HuH-7.5 (cell line): ENCODE measurements at places on chromosomes 7 and 10.

- no peak for DNase-seq
These were observed 9.9 kb upstream of the CALML5 start for GRCh38 chr10:5509236-5509635.

- DNase-seq, result no peak
These were observed 187.7 kb downstream of the PTPN20 start for GRCh38 chr10:47098964-47099363.

GRCh38 chr10:71440506-71441035 is 43.9 kb downstream of the CDH23 start:
- no peak for DNase-seq

GRCh38 chr7:80665526-80665925 is 27.1 kb downstream of the CD36 start:
- no peak for DNase-seq

DNA sequence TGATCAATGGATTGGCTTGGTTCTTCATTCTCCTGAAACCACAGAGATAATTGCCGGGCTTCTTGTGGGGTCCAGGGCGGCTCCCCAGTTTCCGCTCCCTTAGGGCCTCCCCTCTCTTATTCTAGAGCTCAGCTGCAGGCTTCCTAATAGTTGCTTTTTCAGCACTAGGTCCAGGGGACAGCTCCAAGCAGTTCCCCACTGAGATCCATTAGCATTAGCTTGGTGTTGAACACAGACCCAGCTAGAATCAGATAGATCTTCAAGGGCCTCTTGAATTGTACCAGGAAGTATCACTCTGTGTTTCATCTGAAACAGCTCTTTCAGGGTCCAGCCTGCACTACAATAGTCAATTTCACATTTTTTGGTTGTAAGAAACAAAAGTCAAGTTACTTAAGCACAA is 238.7 kb downstream of the SEC23IP start:
- no peak for DNase-seq

DNA sequence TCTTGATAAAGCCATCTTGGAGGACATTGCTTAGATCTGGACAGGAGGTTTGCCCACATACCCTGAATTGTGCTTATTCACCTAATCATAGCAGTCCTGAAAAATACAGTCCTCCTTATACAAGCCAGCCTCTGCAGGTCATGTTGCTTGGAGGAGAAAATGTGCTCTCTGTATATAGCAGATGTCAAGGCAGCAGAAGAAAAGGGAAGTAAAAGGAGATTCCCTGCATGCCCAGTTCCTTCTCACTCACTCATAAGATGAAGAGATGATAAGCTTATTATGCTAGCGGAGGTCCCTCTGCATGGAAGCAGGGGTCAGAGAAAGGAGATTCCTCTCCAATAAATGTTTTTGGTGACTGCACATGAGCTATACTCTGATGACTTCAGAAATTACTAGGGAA is 458.8 kb upstream of the ZMIZ1 start:
- DNase-seq, result no peak

DNA sequence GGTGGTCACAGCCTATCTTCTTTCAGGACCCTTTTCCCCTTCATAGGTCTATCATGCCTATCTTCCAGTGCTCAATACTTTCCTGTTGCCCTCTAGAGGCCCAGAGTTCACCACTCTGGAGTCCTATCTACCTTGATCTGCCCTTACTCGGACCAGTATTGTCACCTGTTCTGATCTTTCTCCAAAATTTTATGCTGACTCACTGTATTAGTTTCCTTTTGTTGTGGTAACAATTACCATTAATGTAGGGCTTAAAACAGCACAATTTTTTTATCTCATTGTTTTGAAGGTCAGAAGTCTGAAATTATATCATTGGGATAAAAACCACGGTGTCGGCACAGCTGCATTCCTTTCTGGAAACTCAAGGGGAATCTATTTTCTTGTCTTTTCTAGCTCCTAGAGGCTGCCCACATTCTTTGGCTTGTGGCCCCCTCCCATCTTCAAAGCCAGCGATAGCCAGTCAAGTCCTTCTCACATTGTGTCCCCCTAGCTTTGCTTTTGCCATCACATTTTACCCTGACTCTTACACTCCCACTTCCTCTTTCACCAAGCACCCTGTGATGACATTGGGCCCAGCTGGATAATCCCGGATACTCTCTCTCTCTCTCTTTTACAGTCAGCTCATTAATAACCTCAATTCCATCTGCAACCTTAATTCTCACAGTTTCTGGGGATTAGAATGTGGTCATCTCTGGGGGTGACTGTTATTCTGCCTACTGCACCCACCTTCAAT is 54.6 kb downstream of the TFAM start:
- no peak for DNase-seq

DNA sequence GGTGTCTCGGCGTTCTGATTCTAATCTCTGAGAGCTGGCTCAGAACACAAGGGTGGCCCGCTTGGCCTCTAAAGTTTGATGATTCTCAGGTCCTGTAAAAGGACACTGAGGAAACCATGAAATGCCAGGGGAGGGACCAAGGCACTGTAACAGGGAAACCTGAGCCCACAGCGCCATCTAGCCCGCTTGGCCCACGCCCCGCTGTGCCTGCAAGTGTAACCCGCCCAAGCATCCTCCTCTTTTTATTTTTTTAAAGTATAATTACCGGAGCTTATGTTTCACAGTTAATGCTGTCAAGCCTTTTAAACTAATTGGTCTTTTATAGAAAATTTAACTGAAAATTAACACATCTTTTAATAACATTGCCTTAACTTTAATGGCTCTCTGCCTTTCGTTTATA is 734.7 kb downstream of the KCNMA1 start:
- no peak for DNase-seq

DNA sequence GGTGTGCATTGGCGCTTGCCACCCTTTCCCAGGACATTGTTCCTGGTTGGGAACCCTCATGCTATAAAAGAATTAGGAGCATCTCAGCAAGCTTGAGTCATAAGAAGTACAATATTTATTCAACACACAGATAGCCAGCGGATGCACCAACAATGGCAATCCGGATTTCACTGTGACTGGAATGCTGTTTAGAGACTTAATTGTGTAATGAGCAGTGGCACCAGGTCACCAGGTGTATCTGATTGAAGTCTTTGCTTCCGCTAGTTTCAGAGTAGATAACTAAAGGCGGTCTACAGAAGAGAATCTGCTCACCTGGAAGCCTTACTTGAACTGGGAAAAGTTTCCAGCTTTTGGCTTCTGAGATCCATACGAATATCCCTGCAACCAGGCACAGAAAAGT is 772.3 kb upstream of the GHITM start:
- DNase-seq, result no peak

DNA sequence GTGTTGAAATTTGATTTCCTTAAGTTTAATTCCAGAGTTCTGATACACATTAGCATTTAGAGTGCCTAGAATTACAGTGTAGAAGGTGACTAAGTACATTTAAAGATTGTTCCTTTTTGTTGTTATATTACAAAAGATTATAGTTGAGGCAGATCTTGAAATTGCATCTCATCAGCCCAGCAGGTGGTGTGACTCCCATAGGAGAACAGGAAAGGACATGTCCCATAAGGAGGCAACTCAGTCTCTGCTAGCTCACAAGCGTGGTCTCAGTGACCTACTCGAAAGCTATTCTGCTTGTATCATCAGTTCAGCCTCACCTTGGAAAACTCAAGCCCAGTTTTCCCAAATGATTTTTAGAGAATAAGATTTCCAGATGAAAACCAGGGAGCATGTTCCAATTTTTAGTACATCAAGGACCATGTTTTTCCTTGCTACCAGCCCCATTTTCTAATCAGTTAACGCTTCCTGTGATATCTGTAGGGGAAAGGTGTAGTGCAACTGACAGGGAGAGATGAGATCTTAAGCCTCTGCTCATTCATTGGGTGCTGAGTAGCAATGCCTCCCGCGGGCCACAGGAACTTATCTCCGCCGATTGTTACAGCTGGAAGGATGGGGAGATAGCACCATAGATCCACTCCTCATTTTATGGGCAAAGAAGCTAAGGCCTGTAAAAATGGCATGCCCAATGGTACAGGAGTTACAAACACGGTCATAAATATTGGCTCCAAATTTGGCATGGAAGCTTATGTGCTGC is 1.1 kb upstream of the GNAI1 start:
- no peak for DNase-seq

DNA sequence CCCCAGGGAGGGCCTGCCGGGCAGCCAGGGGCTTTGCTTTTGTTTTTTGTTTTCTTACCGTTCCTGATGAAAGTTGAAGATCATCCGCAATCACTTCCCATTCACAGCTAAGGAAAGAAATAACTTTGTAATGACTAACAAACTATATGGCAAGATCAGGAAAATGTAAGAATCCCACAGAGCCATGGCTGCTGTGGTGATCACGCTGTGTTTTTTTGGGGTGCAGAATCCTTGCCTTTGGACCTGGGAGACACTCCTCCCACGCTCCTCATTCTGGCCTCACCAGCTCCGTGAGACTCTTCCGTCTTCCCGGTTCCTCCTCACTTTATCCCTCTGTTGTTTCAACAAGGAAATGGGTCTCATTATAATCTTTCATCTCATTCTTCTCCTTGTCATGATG is 443.0 kb upstream of the MGMT start:
- no peak for DNase-seq

DNA sequence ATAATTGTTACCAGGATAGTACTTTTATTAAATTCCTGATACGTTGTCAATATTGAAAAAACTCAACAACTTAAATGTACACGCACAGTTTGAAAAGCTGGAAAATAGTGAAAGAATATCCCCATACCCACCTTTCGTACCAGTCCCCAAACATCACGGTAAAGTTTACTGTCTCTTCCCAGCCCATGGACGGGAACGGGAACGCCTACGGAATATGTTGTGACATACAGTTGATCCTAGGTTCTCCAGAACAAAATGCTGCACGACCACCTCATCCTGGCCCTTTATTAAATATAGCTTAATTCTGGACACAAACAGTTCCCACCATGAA is 527 bp upstream of the BCAP29 start:
- peak; percentile 35 for DNase-seq

DNA sequence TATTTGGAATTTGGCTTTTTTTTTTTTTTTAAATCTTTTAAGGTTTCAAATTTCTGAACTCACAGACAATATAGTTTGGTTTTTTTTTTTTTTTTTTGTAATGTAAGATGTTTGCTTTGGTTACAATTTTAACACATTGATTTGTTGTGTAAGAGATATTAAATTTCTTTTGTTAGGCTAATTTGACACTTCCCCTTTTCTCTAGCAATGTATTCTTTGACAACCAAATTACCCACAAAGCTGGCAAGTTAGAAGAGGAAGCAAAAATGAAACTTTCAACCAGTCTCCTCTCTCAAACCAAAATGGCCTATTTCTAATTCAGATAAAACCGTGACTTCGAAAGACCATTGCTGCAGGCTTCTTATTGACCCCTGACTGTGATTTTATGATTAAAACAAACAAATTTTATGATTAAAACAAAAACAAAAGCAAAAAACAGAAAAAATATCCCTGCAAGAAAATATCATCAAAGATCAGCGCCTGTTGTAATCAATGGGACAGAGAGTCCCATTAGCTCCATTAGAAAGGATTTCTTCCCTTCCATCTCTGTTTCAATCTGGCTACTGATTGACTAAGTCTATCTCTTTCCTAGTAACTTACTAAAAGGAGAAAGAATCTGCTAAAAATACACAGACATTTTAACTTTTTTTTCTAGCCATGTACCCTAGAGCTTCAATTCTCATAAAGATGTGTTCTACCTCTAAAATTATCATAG is 489.2 kb downstream of the MDFIC start:
- no peak for DNase-seq

DNA sequence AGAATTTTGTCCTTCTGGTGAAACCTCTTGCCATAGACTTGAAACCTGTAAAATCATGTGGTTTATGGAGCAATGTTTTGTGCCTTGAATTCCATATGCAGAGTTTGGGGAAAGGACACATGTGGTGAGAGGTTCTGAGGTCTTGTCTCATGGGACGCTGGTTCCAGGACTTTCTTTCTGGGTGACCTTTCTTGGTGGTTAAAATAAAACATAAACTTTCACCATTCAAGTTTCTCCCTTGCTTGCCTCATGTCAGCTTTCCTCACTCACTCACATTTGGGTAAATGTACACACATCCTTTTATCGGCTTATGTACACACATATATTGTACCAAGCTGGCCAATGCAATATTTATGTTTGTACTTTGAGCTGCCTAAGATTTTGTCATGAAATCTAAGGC is 144.9 kb upstream of the CELF2 start:
- no peak for DNase-seq

- no peak for DNase-seq
These were observed 25.3 kb downstream of the HIF1AN start for GRCh38 chr10:100561005-100561404.

GRCh38 chr10:14326581-14326980 is 4.1 kb downstream of the FRMD4A start:
- no peak for DNase-seq

- no peak for DNase-seq
These were observed 85.9 kb upstream of the UNC5B start for GRCh38 chr10:71126432-71126831.

- DNase-seq, result no peak
These were observed 62.4 kb downstream of the TMEM209 start for GRCh38 chr7:130142654-130143333.

- no peak for DNase-seq
These were observed 252.3 kb downstream of the CXCL12 start for GRCh38 chr10:44132361-44133289.

DNA sequence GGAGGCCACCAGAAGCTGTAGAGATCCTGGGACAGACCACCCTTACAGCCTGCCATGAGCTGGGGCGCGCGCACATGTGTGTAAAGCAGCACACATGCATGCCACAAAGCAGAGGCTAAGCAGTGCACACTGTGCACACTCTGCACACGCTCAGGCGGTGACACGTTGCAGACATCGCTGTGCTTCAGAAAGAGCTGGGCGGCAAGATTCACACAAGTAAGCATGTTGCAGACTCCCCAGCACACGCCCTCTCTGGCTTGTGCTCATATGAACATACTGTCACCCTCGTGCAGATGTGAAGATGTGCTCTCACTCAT is 478.9 kb downstream of the DNAJB6 start:
- no peak for DNase-seq

DNA sequence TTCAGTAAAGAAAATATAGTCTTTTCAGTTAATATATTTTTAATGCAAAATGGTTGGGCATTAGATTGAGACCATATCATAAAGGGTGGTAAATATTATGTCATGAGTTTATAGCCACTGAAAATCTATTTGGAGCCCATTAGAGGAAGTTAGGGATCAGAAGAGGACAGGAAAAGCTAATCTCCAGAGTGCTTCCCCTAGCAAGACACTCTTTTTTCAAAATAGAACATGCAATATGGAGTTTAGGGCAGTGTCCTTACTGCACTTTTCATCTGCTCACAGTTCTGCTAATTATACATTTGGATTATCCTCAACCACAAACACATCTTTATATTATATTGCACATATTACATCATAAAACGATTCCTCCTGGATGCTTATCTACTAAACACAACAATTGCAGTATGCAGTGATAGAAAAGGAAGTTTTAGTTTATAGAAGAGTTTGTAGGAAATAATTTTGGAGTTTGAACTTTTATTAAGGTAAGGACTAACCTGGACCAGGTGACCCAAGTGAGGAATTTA is 159.8 kb downstream of the PHF14 start:
- DNase-seq, result no peak

- DNase-seq, result no peak
These were observed 79.2 kb downstream of the NKX6-2 start for GRCh38 chr10:132706701-132707100.

- no peak for DNase-seq
These were observed 298.9 kb downstream of the WDR37 start for GRCh38 chr10:1354809-1355710.
